ENCODE measurements at places on chromosomes 16 and 17.

- DNase-seq = no peak
Observed at GRCh38 chr17:51354936-51355335, 94.6 kb downstream of the UTP18 start.

GRCh38 chr16:74034862-74035261 is 261.8 kb upstream of the PSMD7 start:
- peak; percentile 19 for DNase-seq

GRCh38 chr17:64706224-64707049 is 44.3 kb upstream of the SMURF2 start:
- DNase-seq = peak; percentile 59

DNA sequence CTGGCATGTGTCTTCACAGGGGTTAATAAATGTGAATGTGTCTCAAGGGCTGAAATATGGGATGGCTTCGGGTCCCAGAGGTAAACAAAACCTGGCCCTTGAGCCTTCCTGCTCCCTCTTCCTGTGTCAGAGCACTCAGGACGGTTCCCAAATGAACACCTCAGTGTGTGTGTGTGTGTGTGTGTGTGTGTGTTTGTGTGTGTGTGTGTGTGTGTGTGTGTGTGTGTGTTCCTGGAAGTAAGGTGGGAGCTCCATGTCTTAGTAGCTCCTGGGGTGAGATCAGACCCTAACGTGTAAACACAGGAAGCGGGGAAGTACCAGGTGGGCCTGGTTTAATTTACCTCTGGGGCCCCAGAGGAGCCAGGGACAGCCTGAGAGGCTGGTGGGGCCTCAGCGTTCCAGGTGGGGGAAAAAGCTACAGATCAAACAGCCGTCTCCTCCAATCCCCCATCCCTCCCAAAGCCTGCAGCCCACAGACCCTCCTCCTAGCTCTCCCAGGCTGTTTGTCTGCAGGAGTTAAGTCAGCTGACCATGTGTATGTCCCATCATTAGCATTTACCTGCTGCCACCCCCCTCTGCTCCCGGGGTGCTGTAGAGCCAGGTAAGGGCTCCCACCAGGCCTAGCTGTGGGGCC is 6.1 kb downstream of the KIF19 start:
- DNase-seq = no peak

GRCh38 chr16:83738923-83739503 is 68.8 kb upstream of the HSBP1 start:
- DNase-seq = no peak
